ENCODE measurements at places on chromosomes 1 and 21.

DNA sequence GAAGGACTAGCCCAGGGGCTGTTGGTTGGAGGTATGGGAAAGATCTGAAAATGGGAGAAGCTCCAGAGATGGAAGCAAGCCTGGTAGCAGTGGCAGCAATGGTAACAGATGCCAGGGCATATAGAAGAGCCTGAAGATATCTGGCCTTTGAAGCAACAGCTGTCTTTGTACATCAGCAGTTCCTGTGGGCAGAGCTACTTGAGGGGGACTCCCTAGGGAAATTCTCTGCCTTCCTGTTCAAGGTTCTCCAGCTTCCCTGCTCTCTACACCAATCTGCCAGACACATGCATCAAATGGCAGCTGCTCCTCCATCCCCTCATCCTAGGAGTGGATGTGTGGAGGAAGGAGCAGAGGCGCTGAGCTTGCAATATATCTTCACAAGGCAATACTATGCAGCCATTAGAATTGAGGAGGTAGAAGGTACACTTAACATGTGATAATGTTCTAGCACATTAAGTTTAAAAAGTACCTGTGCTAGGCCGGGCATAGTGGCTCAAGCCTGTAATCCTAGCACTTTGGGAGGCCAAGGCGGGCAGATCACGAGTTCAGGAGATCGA lies 2.2 kb downstream of the TMEM35B start:
- no peak for DNase-seq

DNA sequence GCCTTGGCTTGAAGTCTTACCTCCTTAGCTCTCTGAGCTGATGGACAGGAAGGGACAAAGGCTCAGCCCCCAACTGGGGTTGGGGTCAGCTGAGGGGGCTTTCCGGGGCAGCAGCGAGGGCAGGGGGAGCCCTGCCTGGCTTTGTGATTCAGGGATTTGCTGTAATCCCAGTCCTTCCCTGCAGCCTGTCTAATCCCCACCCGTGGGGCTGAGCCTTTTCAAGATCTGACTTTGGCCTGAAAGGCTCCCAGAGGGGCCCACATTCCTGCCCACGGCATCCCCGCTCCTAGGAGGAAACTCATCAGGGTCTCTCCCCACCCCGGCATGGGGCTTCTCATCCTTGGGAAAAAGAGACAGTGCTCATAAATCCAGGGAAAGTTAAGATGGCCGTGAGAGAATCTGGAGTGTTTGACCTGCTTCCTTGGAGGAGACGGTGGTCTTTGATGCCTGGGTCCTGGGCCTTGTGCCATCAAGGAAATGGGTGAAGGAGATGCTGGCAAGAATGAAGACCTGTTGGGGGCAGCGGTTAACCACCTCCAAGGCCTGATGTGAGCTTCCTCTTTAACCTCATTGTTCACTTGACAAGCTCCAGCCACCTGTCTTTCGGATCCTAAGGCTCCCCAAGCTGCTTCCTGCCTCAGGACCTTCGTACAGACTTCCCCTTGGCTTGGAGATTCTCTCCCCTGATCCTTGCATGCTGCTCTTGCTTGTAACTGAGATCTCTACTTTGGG lies 83.1 kb upstream of the WNT4 start:
- DNase-seq: no peak

GRCh38 chr1:94029130-94029993 lies 91.6 kb downstream of the ABCA4 start:
- no peak for DNase-seq

DNA sequence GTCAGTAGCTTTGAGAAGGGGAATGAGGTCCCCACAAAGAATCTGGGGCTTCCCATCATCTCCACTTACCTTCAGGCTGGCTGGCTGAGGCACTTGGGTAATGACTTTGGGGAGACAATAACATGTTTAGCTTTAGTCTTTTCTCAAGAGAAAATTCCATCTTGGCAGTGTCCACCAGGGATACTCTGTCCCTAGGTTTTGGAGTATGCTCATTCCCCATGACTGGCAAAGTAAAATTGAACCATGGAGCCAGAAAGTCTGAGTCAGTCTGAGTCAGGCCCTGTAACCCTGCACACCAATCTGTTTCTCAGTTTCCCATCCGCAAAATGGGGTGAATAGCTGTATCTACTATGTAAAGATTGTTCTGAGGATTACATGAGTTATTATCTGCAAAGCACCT lies 28.2 kb downstream of the RUNX1 start:
- no peak for DNase-seq

GRCh38 chr1:210233495-210234328 lies 1.1 kb downstream of the SERTAD4 start:
- DNase-seq: peak; percentile 67

DNA sequence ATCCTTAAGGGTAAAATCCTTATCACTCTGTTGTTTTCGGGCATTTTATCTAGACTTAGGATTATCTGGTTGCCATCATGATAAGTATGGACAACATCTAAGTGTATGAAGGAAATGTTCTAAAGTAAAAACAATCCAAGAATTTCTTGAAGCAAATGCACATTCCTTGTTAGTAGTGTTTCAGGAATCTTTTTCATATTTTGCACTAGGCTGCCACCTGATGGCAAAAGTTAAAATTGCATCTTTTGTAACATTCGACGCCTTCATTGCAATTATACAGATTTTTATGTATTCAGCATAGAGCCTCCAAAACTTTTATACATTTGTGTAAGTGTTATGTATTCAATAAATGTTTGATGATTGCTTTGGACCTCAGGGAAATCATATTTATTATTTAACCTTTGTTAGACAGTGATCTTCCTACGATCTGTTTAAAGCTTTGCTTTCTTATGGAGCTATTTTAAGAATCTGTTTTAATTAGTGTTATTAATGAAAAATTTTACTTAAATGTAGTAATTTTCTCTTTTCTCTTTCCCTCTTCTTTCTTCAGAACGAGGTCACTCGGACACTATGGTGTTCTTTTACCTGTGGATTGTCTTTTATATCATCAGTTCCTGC lies 49.4 kb upstream of the KIAA1614 start:
- peak; percentile 59 for DNase-seq

GRCh38 chr1:84401156-84401555 lies 2.9 kb downstream of the DNASE2B start:
- DNase-seq: no peak

DNA sequence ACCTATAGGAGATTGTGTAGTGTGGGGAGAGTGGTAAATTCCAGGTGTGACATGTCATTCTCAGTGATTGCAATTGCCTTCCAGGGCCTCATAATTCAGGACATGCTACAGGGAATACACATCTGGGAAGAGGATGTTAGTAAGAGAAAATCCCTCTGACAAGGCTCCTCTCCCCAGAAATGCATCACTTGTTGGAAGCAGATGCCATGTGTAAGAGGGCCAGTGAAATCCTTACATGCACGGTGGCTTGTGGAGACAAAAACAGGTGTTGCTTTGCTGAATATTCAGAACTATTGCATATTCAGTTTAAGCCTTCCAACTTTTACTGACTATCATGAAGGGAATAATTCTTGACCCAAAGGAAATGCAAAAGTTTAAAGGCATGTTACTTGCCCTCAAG lies 503.4 kb downstream of the NEGR1 start:
- no peak for DNase-seq

DNA sequence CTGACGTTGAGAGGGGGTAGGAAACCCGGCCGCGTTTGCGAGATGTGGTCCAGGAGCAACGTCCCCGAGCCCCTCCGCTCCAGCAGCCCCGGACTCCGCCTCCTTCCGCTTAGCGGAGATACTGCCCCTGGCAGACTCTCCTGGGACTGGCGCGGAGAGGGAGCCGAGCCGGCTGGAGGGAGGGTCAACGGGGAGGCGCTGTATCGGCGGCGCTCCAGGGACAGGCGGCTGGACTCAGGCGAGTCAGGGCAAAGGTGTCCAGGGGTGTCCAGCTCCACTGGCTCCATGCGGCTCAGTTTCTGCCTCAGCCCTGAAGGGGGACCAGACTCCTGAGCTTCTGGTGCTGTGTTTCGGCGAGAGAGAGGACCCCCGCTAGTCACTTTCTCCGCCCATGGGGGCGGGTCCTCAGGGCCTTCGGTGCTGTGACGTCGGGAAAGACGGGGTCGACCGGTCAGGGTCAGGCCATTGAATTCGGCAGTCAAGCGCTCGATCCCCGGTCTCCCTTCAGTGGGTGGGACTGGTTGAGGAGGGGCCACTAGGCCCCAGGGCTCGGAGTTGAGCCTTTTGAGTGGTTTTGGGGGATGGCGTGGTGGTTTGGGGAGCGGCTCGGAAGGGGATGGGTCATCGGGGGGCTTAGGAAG lies 2.8 kb upstream of the LIX1L start:
- DNase-seq: peak; percentile 60

DNA sequence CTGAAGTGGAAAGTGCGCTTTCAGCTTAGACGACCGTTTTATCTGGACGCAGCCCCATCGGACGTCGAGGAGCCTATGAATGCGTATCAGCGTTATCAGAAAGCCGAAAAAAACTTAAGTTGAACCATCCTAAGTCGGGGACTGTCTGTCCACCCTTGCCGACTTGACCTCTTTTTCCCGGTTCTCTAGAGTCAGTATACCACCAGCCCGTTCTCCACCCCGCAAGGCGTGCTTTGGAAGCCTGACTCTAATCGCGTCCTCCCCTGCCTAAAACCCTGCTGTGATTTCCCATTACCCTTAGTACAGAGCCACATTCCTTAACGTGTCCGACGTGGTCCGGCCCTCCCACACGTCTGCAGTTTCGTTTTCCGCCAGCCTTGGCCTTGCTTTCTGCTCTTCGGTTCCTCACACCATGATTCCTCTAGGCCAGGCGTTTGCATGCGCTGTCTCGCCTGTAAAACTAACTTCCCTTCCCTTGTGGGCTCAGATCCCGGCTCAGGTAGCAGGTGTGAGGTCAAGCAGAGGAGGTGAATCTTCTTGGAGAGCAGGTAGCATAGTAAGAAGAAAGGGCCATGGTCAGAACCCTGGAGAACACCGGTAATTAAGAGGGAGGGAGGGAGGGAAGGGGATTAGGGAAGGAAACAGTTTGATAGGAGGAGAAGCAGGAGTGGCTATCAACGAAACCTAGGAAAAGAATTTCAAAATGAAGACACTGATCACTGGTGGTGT lies 865 bp downstream of the ADPRS start:
- DNase-seq: no peak

DNA sequence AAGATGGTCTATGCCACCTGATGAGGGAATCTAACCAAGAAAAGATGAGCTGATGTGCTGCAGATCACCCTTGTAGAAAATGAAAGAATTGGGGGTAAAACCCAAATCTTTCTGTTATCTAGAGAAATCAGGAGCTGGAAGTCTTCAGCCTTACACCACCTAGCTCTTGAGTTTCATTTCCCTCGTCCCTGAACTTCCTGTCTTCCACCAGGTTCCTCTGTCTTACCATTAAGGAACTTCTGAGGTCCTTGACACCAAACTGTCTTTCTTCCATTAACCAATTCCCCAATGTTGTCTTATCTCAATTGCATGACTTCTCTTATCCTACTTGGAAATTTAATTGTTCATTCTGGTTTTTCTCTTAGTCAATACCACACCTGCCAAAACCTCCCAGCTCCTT lies 31.5 kb downstream of the LPAR3 start:
- DNase-seq: no peak

- no peak for DNase-seq
Observed at GRCh38 chr1:99438656-99439230, 174.5 kb downstream of the PLPPR4 start.

DNA sequence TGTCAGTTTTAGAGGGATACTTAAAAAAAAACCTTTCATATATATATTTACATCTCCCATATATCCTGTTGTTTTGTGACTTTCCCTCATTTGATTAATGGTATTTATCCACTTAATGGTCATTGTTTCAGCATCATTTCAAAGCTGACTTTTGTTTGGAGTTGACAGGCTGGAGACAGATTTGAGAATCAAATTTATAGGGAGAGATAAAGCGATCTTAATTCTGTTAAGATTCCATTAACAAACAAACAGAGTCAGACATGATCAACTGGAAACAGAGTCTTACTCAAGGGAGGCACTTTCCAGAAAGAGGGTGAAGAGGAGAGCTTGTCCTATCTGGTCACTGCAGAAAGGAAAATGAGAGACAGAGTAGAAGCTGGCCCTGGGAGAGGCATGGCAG lies 283.4 kb downstream of the TTLL7 start:
- DNase-seq: no peak

DNA sequence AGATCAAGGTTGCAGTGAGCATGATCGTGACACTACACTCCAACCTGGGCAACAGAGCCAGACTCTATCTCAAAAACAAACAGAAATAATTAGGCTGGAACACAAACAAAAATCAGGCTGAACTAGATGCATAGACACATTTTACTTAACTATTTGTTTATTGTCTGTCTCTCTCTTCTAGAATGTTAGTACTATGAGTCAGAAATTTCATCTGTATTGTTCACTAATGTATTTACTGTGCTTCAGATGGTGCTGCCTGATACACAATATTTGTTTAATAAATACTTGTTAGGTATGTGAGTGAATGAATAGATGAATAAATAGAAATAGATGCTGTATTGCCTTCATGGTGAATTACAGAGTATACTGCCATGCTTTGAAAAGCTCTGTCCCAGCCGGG lies 6.0 kb upstream of the LIN28A start:
- no peak for DNase-seq

GRCh38 chr1:51301152-51301843 lies 29.1 kb downstream of the TTC39A start:
- no peak for DNase-seq

- peak; percentile 32 for DNase-seq
Observed at GRCh38 chr21:29144736-29145353, 14.4 kb downstream of the MAP3K7CL start.

DNA sequence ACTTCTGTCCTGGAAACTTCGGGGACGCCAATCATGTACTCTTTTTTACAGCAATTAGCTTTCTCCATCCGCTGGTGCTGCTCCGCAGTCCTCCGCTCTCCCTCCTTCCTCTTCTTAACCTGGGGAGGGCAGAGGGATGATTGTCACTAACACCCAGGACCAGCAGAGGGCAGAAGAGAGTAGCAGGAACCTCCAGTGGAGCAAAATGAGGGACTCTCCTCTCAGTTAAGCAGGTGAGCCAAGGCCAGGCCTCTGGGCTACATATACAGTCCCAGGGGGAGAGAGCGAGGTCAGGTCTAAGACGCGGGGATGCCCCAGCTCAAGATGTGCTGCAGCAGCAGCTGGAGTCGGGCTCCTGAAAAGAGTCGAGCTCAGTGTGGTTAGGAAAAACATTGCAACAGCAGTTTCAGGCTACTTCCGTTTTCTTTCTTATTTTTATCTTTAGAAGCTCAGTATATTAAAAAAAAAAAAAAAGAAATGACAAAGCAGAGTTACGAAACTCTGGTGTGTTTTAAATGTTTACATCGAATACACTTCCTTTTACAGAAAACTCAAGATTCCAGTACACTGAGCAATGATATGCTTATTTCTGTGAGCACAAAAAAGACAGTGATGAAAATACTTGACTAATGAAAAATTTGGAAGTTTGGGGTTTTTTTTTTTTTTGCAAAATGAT lies 25.7 kb upstream of the NLRP3 start:
- DNase-seq: peak; percentile 55

GRCh38 chr1:28111157-28111556 lies 22.7 kb upstream of the EYA3 start:
- no peak for DNase-seq

GRCh38 chr1:226934483-226935237 lies 5.4 kb upstream of the COQ8A start:
- no peak for DNase-seq

DNA sequence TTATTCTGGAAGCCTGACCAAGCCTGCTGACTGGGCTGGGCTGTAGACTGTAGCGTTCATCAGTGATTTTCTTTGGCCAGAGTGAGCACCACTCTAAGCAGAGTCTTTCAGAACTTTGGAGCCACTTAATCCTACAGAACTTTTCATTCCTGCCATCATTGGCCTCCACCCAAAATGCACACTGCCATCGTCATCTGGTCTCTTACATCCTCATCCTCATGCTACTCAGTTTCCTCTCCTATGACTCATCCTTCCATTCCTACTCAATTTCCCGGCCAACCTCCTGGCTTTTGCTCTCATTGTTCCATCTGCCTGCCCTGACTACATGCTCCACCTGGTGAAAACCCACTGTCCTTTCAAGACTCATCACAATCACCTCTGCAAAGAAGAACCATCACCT lies 233.8 kb upstream of the USP25 start:
- peak; percentile 3 for DNase-seq

Measured in fibroblast of skin of abdomen (primary cell).